ENCODE measurements at places on chromosomes 16 and 17.

DNA sequence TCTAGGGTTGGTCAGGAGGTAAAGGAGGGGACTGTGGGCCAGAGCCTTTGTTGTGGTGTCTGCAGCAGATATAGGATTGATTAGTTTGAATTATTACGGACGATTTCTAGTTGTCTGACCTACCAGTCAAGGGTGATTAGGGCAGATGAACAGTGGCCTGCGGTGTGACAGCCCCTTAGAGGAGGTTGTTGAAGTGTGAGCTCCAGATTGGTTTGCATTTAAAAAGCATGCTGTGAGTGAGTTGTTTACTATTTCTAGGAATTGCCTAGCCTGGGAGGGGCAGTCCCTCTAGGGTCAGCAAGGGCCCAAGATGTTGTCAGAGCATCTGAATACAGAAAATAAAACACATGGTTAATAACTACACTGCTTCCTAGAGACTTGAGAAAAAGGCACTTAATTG lies 108.8 kb downstream of the ARHGAP44 start:
- no peak for DNase-seq

- DNase-seq = no peak
These were observed 121.1 kb downstream of the CPPED1 start for GRCh38 chr16:12682432-12683165.

GRCh38 chr17:2883544-2884213 lies 87.4 kb downstream of the RAP1GAP2 start:
- DNase-seq = no peak

GRCh38 chr17:17457680-17458079 lies 19.1 kb upstream of the MED9 start:
- DNase-seq = no peak

DNA sequence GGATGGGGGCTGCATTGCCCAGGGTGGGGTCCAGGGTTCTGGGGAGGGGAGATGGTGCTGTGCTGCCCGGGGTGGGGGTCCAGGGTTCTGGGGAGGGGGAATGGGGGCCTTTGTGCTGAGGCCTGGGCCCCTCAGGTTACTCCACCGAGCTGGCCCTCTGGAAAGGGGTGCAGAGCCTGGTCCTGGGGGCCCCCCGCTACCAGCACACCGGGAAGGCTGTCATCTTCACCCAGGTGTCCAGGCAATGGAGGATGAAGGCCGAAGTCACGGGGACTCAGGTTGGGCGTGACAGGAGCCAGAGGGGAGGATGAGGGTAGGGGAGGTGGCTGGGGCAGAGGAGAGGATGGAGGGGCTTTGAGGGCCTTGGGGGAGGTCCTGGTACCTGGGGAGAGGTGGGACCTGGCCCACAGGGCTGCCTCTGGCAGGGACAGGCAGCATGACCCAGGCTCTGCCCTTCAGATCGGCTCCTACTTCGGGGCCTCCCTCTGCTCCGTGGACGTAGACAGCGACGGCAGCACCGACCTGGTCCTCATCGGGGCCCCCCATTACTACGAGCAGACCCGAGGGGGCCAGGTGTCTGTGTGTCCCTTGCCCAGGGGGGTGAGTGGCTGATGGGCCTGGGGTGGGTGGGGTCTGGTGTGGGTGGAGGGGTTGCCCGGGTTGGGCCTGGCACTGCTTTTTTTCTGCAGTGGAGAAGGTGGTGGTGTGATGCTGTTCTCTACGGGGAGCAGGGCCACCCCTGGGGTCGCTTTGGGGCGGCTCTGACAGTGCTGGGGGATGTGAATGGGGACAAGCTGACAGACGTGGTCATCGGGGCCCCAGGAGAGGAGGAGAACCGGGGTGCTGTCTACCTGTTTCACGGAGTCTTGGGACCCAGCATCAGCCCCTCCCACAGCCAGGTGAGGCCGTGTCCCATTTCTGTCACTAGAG lies 7.8 kb downstream of the ITGAX start:
- DNase-seq = no peak

DNA sequence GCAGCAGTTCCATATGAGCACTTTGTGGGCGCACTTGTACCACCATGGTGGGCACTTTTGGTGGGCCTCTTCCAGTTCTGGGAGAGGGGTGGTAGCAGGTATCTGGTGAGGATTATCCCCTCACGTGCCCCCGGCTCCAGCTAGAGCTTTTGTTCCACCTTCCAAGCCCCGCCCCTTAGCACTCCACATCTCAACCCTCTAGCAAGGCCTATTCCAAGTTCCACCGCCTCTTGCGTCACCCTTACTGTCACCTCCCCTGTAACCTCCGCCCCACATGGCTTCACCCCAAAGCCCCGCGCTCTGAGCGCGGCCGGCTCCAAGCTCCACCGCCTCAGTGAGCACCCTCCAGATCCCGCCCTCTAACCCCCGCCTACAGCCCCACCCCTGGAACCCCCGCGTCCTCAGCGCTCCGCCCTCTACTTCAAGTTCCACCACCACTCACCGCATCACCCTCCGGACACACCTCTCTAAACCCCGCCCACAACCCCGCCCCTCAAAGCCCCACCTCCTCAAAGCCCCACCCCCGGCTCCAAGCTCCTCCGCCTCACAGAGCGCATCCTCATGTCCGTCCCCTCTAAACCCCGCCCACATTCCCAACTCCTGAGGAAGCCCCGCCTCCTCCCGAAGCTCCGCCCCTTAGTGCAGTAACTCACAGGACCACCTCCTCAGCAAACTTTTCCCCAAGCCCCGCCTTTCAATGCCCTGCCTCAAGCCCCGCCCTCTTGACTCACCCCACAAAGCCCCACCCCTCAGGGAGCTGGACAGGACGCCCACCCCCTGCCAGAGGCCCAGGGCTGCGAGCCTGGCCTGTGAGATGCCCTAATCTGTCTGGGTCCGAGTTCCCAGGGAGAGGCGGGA lies 11.1 kb downstream of the SCN4A start:
- peak; percentile 43 for DNase-seq

All from activated T-cell treated with anti-CD3 and anti-CD28 coated beads for 48 hours (primary cell).